ENCODE measurements at places on chromosomes 12 and 14.

DNA sequence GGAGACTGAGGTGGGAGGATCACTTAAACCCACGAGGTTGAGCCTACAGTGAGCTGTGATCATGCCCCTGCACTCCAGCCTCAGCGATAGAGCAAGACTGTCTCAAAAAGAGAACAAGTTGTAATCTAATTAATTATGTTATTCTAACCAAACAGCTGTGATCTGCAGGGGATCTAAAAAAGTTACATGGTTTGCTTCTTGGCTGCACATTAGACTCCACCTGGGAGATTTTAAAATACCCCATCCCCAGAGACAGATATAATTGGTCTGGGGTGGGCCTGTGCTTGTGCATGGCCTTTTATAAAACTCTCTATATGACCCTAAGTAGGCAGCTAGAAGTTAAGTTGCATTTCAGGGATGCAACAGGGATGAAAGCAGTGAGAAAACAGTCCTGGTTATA is 76.7 kb downstream of the SCAF11 start:
- no peak for DNase-seq

DNA sequence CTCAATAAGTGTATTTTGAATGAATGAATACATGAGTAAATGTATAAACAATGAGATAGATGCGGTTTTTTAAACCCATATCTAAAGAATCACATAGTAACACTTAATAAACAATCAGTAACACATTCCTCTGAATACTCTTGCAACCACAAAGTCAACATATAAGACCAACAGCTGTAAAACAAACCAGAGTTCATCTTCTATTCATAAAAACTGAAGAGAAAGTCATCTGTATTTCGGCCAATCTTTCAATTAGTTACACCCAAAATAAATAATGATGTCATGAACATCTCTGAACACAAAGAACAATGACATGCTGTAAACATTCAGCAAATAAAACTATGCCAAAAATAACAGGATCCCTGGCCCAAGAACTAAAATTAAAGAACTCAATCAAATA is 47.2 kb downstream of the ARMH4 start:
- DNase-seq, result no peak

DNA sequence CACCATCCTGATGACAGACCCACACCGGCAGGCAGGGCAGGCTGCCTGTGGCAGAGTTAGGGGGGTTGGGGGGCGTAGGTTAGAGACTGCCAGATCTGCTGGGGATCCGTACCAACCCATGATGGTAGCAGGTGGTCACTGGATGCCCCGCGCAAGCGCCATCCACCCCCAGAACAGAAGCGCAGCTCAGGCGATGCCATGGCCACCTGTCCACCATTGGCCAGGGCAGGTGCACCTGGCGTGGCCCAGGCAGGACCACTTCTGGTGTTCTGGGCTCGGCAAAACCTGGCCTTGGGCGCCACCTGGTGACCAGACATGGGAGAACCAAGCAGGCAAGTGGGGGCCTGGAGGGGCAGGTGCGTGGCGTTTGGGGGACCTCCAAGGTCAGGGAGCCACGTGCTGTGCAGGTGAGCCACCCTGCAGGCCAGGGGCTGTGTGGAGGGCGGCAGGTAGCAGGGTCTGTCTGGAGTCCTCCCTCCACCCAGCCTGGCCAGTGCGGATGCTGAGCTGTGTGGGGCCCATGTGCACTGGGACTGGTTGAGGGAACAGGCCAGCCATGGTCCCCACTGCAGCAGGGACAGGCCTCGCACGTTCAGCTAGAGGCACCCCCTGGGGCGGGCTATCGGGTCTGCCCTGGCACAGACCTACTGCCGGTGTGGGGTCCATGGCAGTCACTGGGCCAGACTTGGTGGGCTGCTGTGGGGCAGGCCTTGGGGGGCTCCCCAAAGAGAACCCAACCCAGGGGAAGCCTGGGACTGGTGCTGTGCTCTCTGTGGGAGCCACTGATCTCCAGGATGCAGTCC is 15.6 kb downstream of the BAG5 start:
- DNase-seq, result peak; percentile 78

DNA sequence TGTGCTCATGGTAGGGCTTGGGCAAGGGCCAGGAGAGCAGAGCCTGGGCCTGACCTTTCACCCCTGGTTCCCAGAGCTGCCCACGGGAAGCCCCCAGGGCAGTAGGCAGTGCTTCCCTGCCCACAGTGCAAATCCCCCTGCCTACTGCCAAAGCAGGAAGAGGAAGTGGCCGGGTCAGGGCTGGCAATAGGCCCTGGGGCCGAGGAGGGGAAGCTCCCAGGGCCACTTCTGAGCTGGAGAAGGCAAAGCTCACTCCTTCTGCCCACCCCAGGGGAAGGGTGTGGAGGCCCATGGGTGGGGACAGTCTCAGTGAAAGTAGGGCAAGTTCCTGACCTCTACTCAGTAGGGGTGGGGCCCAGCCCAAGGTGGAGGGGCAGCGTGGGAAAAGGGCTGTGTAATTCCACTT is 5.4 kb upstream of the NR4A1 start:
- DNase-seq, result no peak

DNA sequence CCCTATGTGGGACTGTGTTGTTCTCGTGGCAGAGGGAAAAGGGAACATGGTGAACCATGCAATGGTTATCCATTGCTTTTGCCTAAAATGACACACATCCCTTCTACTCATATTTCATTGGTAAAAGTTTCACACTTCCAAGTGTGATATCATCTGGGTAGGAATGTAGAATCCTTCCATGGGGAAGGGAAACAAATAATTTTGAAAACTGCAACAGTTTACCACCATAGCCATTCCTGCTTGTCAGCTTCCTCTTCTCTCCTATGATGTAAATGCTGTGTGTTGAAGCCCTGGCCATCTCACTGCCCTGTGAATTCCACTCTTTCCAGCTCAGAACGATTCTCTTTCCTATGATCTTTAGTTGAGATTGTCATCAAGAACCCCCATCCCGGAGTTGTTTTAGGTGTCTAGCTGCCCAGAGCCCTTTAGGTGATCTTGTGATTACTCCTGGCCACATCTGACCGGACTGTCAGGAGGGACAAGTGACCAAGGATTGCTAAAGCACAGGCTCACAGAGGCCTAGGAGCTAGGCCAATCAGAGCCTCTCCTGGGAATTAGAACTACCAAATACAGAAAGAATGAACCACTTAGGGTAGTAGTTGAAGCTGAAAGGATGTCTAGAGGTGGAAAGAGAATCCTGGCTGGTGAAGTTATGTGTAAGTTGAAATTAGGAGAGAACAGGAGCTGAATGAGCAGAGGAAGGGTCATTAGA is 84.6 kb downstream of the VCPKMT start:
- no peak for DNase-seq

- no peak for DNase-seq
These were observed 152.8 kb upstream of the PTPRQ start for GRCh38 chr12:80291108-80291754.

- DNase-seq, result no peak
These were observed 42.4 kb downstream of the PDE3A start for GRCh38 chr12:20410734-20411133.

DNA sequence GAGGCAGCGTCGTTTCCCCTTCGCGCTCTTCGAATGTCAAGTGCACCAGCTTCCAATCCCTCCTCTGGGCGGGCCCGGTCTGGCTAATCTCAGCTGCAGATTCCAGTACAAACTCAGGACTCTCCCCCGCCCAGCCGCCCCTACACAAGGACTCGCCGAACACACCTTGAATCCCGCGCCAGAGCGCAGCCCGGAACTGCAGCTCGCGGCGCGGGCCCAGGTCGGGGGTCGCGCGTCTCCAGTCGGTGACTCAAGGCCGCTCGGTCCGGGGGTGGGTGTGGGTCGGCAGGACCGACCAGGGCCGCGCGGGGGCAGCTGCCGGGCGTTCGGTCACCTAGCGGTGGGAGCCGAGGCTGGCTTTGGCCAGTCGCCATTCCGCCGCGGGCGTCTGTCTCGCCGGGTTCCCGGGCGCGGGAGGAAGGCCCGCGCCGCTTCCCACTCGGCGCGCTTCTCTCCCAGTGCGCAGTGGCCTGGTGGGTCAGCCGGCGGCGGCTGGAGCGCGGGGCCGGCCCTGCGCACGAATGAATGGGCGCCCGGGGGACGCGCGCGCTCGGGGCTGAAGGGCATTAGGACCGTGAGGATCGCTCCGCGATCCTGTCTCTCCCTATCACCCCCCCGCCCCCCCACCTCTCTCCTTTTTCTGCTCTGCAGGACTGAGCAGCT is at the start of gene GALNT16:
Gene GALNT16, plus strand, starts transcription at position 632 of the 663 bp plus-strand sequence. CDS start 133 bp downstream, outside the sequence.
- no peak for DNase-seq

GRCh38 chr12:88338486-88338885 is 196.4 kb downstream of the TMTC3 start:
- DNase-seq, result no peak

- DNase-seq, result no peak
These were observed 913.9 kb upstream of the SEL1L start for GRCh38 chr14:82447586-82447985.

- DNase-seq, result no peak
These were observed 17.5 kb downstream of the AQP6 start for GRCh38 chr12:49990273-49990672.

- no peak for DNase-seq
These were observed 117.8 kb downstream of the PAH start for GRCh38 chr12:102799229-102799628.

- no peak for DNase-seq
These were observed 1169.4 kb downstream of the GALC start for GRCh38 chr14:86823581-86823980.

DNA sequence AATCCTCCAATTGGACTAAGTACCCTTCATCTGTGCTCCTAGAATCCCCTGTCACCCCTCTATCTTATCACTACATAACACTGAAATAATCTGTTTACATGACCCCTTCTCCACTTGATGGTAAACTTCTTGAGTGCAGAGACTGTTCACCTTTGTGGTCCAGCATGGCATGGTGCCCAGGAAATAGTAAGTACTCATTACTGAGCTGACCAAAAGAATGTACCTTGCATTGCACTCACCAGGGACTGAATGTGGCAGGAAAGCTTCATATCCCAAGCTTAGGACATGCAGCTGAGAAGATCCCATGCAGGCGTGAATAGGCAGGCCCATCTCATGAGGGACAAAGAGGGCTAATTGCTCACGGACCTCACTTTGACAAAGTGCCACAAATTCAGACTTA is 1.4 kb upstream of the GARIN2 start:
- no peak for DNase-seq

- DNase-seq, result no peak
These were observed 23.0 kb downstream of the GLT8D2 start for GRCh38 chr12:104026841-104027599.

- DNase-seq, result peak; percentile 49
These were observed 4.5 kb downstream of the CD69 start for GRCh38 chr12:9756170-9756569.

GRCh38 chr14:94582199-94582750 is 1.0 kb downstream of the SERPINA5 start:
- no peak for DNase-seq

GRCh38 chr14:61992926-61993325 is 230.7 kb downstream of the SNAPC1 start:
- DNase-seq, result no peak

DNA sequence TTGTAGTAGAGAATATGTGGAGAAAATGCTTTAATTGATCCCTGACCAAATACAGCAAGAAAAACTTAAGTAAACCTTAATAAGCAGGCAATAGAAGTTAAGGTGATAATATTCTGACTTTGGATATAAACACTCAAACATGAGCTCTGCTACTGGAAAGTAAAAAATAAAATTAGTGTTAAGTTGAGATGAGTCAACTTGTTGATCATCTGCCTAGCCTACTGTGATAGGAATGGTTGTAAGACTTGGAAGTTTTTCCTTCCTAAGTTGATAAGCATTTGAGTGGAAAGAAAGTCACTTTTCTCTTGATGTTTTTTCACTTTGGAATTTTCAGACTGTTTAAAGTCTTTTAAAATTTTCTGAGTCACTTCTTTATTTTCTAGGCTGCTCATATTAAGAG is 26.0 kb downstream of the ADIPOR2 start:
- DNase-seq, result no peak

DNA sequence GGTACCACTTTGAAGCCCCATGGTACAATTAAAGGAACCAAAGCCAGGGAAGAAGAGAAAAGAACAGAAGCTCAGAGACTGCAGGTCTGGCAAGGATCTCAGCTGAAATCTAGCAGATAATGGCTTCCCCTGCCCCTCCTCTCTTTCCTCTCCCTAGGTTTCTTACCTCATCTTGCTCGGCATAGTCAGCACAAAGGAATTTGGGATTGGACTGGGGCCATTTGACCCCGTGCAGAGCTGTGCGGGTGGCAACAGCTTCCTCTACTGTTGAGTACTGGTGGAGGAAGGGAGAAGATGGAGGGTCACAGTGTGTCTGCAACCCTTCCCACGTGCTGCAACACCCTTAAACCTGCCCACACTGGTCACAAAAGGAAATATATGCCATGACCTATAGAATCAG is 4.7 kb upstream of the CDH24 start:
- no peak for DNase-seq

DNA sequence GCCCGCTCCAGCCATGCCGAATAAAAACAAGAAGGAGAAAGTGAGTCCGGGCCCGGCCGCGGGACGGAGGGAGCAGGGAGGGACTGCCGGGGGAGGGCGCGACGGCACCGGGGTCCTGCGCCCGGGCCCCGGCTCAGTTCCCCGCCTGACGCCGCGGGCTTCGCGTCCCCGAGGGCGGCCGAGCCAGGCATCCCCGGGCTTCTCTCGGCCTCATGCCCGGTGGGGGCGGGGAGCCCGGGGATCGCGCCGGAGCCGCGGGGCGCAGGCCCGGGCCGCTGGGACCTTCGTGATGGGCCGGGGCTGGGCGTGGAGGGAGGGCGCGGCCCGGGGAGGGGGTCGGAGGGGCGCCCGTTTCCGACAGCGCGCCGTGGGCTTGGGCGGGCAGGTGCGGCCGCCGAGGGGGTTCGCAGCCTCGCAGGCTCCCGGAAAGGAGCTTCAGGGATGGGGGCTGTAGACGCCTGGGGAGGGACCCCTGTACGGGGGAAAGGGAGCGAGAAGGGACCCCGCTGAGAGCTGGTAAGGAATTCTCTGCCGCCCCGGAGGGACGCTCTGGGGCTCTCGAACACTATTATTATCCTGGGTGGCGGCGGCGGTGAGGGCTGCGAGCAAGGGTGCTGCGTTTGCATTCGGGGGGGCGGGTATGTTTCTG is 496 bp downstream of the PPP2R5C start:
- peak; percentile 55 for DNase-seq

- DNase-seq, result no peak
These were observed 6.0 kb upstream of the UBC start for GRCh38 chr12:124920353-124920935.

GRCh38 chr12:21459474-21459873 is 22.0 kb downstream of the PYROXD1 start:
- no peak for DNase-seq

DNA sequence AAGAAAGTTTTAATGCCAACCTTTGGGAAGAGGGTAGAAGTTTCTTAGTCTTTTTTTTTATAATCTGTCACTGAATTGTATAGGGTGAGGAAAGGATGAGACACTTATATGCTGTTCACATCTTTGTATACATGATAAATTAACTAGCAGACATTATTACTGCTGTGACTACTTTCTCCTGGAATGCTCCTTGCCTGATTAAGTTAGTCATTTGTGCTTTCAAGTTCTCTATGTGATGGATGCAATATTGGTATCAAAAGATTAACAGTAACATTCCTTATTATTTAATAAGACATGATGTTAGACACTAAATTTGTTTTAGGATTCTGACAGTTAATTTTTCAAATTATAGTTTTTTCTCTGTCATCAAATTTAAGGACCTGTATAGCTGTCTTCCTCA is 223.4 kb upstream of the GARIN2 start:
- DNase-seq, result no peak

- no peak for DNase-seq
These were observed 359.3 kb downstream of the TMTC2 start for GRCh38 chr12:83046019-83046418.

Data from CD4-positive, alpha-beta T cell treated with Interleukin-12 subunit alpha and Interleukin-12 subunit beta, for 1 hour (primary cell).